ENCODE measurements at places on chromosomes 4 and X.

DNA sequence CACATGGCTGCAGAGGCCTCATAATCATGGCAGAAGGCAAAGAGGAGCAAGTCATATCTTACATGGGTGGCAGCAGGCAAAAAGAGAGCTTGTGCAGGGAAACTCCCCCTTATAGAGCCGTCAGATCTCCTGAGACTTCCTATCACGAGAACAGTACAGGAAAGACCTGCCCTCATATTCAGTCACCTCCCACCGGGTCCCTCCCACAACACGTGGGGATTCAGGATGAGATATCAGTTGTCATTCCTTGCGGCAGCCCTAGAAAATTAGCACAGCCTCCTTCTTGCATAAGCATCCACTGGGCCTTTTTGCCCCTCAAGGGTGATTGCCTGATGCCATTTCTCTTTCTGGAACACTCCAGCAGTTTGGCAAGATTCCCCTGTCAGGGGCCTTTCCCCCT, 61.7 kb upstream of the STX18 start:
- no peak for DNase-seq

DNA sequence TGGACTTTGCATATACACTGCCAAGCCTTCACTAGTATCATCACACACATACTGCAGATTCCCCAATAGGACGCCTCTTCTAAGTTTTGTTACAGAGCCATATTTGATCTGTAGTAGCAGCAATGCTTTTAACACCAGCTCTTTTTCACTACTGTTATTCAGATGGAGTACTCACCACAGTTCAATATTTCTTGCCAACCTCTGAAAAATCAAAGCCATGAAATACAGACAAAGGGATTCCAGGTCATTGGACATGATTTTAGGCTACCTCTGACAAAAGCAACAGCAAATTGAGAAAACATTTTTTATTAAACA, 390.7 kb upstream of the ADGRL3 start:
- no peak for DNase-seq

GRCh38 chrX:140092121-140092520, 126.8 kb upstream of the CXorf66 start:
- DNase-seq, result no peak

- no peak for DNase-seq
These were observed 442 bp downstream of the NDUFB11 start for GRCh38 chrX:47143894-47144625.

GRCh38 chrX:37812110-37812509, 32.3 kb downstream of the CYBB start:
- DNase-seq, result no peak

DNA sequence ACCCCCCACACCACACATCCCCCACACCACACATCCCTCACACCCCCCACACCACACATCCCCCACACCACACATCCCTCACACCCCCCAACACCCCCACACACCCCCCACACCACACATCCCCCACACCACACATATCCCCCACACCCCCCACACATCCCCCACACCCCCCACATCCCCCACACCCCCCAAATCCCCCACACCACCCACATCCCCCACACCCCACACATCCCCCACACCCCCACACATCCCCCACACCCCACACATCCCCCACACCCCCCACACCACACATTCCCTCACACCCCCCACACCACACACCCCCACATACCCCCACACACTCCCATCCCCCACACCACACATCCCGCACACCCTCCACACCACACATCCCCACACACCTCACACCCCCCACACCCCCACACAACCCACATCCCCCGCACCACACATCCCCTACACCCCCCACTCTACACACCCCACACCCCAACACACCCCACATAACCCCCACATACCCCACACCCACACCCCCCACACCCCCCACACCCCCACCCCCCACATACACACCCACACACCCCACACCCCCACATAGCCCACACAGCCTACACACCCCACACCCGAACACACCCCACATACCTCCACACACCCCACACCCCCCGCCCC, 172.9 kb downstream of the DCLK2 start:
- no peak for DNase-seq

GRCh38 chr4:8867624-8868320, 3.9 kb downstream of the HMX1 start:
- no peak for DNase-seq

DNA sequence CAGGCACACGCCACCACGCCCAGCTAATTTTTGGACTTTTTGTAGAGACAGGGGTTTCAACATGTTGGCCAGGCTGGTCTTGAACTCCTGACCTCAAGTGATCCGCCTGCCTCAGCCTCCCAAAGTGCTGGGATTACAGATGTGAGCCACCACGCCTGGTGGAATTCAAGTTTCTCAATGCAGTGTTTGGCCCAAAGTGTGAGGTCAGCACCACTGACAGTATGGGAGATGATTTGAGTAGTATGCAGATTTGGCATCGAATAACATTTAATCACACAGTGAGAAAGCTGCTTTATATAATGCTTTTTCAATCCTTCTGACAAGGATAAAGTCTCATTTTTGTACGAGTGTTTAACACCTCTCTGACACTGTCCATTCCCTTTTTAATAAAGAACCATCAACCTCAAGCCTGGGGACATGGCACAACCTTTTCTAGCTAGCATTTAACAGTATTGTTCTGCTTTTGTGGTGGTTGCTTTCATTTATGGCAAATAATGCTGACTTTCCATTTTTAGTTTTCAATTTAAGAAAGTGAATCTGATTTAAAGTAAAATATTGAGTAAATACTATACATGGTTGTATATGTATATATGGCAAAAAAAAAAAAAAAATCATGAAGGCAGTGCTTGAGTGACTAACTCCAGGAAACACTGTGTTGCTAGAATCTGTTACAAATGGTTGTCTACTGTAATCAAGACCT, 4.3 kb upstream of the NSUN7 start:
- no peak for DNase-seq

- no peak for DNase-seq
These were observed 13.0 kb upstream of the CXCL2 start for GRCh38 chr4:74111990-74112389.

DNA sequence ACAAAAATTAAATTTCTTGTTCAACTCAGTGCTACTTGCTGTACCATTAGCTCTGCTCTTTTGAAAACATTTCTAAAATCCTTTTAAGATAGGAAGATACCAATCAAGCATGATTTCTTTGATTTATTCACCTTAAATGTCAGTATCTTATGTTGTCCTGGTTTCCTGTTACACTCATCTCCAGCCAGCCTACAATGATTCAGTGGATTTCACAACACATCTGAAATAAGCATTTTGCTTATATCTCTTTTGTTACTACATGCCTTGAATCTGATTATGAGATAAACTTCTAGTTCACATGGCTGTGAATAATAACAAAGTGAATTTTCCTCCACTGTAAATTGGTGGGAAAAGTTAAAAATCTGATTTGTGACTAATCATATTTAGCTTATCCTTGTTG, 112.5 kb upstream of the BMP3 start:
- no peak for DNase-seq

GRCh38 chr4:48297256-48297846, 27.7 kb upstream of the TEC start:
- no peak for DNase-seq

DNA sequence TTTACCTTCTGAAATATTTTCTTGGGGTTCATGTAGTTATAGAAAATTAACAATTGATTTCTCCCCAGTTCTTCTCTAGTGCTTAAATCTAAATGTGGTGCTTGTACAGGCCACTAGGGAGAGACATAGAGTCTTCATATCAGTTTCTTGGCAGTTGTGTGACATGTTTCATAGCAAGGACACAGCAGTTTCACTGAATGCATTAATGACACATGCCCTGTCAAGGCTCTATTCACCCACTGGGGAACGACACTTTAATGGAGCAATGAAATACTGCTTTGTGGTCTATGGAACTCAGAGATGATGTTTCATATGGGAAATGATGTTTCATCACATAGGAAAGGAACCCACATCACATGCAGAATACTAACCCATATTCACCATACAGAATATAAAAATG, 2.8 kb downstream of the VEGFC start:
- DNase-seq, result no peak
